ENCODE measurements at places on chromosomes 6 and 20.

GRCh38 chr20:60057866-60058807, 99.9 kb downstream of the CDH26 start:
- H3K4me1 ChIP-seq = peaks cover 7% of the 10 kb centered on the region
- no peak overlapping the region for H3K4me3 ChIP-seq
- no peak for DNase-seq
- H3K27ac ChIP-seq = no peak overlapping the region
- peaks cover 60% of the 10 kb centered on the region for H3K27me3 ChIP-seq

GRCh38 chr6:154491567-154492470, 18.7 kb downstream of the CNKSR3 start:
- no peak overlapping the region for H3K27ac ChIP-seq
- H3K4me3 ChIP-seq = no peak overlapping the region
- H3K4me1 ChIP-seq = peaks cover 42% of the 10 kb centered on the region
- peaks cover 32% of the 10 kb centered on the region for H3K36me3 ChIP-seq
- H3K27me3 ChIP-seq = no peaks in the 10 kb centered on the region

- no peak for DNase-seq
- H3K4me1 ChIP-seq = peaks cover 76% of the 10 kb centered on the region
- no peaks in the 10 kb centered on the region for H3K36me3 ChIP-seq
- no peak overlapping the region for H3K4me3 ChIP-seq
- H3K27ac ChIP-seq = no peak overlapping the region
Measured at GRCh38 chr20:1876975-1877608, 18.1 kb upstream of the SIRPA start.

DNA sequence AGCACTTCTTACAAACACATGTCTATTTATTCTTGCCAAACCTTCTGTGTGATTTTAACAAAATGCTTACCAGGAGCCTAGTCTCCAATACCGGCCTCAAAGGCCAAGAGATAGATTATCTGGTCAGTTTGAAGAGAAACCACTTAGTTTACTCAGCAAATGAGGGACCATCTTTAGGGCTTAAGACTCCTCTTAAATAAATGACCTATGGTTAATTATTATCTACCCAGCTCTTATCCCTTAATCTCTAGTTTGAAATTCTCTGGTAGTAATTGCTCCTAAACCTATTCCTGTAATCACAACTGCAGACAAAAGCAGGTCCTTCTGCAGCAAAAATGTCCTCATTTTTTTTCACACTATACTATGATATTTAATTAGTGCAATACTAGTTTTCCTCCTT, 301.8 kb downstream of the KIF16B start:
- H3K4me3 ChIP-seq = no peak overlapping the region
- no peaks in the 10 kb centered on the region for H3K27me3 ChIP-seq
- H3K4me1 ChIP-seq = peaks cover 15% of the 10 kb centered on the region
- peak; percentile 20 for DNase-seq
- H3K27ac ChIP-seq = no peak overlapping the region

DNA sequence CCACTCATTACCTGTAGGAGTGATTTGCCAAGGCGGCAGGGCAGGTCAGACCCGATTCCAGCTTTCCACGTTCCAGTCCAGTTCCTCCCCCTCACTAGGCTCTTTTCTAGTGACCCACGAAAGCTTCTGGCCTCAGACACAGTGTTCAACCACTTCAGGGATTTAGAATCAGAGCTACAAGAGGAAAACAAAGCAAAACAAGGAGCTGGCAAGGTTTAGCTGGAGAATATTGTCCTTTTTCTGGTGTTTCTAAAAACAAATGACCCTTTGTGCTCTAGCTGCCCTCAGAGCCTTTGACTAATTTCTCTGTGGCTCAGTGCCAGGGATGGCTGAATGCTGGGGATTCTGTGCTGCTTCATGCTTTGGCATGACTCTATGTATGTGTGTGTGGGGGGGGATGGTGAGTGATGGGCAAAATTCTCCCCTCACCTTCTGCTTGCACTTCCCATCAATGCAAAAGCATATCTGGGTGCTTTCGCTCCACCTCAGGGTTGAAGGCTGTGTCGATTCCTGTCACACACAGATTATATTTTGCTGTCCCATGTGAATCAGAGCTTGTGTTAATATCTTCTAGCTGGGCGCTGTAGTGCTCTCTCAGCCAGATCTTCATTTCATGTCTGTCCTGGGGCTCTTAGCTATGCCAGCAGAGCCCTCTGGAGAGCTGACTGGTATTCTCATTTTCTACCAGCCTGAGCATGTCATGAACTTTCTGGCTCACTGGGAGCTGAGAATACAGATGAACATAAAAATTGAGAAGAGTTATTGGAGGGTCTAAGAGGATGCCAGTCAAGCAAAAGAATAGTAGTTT, 19.3 kb upstream of the NEDD9 start:
- peak overlapping the region; percentile 46 for H3K27ac ChIP-seq
- peaks cover 33% of the 10 kb centered on the region for H3K4me1 ChIP-seq
- no peaks in the 10 kb centered on the region for H3K27me3 ChIP-seq
- H3K4me3 ChIP-seq = no peak overlapping the region

- H3K27ac ChIP-seq = peak overlapping the region; percentile 39
- no peaks in the 10 kb centered on the region for H3K36me3 ChIP-seq
- H3K27me3 ChIP-seq = no peaks in the 10 kb centered on the region
- H3K4me1 ChIP-seq = peaks cover 51% of the 10 kb centered on the region
- peak overlapping the region; percentile 77 for H3K4me3 ChIP-seq
Measured at GRCh38 chr6:26553264-26553634, 15.1 kb downstream of the HMGN4 start.

DNA sequence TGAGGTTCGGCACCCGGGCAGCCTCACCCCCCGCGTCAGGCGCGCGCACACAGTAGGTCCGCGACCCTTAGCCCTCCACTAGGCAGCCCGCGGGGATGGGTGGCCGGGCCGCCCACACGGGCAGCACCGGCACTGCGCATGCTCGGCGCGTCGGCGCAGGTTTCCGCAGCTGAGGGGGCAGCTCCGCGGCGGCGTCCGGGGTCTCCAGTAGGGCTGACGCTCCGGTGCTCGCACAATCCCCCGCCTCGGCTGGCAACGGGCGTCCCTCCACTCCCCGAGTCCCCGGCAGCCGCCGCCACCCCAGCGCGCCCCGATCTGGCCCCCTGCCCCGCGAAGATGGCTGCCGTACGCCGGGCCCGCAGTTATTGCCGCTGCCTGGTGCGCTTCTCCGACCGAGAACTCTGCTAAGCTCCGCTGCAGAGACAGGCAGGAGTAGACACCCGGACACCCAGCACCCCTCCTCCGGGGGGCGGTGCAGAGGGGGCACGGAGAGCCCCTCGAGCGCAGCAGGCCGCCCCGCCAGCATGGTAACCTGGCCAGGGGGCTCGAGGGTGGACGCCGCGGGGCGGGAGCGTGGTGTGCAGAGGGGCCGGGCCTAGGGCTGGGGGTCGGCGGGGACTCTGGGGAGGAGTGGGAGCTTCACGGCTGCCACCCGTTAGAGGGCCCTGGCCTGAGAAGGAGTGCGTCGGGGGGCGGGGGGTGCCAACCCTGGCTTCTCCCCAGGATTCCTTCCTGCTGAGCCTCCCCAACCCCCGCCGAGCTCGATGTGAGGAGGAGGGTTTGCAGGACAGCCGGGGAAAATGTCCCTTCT, at the start of gene FBXO9:
FBXO9 (plus strand) TSS at position 139 of the 811 bp plus-strand sequence; CDS start at position 525, 386 bp downstream.
- H3K36me3 ChIP-seq = no peaks in the 10 kb centered on the region
- H3K4me1 ChIP-seq = peaks cover 37% of the 10 kb centered on the region
- DNase-seq = peak; percentile 58
- peak within 1 kb of the TSS; percentile 81 for H3K27ac ChIP-seq
- H3K4me3 ChIP-seq = peak within 1 kb of the TSS; percentile 92
